ENCODE measurements at places on chromosomes 1 and 21.

DNA sequence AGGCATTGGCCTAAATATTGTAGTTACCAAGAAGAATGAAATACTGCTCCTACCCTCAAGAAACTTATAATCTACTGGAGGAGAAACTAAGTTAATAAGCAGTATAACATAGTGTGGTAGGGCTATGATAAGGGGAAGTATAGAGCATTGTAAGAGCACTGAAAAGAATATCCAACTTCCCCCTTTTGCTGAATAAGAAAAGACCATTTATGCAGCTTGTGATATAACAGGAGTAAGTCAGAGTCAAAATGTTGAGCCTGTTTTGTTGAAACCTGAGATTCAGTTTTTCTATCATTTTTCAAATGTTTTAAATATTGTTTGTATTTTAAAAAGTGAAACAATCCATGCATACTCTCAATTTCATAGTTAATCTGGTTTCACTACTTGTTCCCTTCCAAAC lies 48.3 kb upstream of the FCRL4 start:
- no peak overlapping the region for H3K27ac ChIP-seq
- H3K4me3 ChIP-seq, result no peak overlapping the region
- H3K36me3 ChIP-seq, result no peaks in the 10 kb centered on the region
- no peaks in the 10 kb centered on the region for H3K27me3 ChIP-seq
- no peaks in the 10 kb centered on the region for H3K4me1 ChIP-seq

DNA sequence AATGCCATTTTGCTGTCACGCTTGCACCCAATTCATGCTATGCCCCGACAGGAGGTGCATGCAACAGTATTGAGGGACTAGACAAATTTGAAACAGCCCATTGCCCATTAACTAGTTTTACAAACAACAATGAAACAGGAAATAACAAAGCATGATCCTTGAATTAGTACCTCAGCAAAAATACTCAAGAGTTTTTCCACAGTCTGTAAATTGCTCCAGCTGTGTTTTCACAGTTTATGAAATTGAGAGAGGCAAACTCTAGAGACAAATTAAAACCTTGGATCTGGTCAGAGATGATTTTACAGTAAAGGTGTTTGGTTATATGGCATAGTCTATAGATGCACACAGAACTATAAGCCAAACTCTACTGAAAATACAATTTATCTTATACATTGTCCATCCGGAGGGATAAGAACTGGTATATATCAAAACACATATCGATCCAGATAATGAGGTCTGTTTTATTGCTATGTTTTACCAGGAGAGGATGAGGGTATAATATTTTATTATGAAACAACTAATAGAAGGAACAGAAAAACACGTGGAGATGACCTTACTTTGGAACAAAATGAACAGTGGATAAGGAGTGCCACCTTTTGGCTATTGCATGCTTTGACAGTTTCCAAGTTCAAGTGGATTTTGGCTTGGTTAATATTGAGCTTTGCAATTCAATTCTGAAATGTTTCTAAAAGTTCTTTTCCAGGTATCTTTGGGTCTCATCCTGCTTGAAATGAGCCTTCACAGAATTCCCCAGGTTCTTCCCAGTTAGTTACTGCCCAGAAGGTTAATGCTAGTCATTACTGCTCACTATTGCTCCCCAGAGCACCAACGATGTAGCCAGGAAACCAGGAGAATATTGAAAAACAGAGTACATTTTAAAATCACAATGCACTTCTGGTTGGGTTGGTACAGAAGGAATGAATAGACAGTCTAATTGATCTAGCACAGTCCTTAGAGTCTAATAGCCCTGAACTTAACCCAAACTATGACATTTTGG lies 45.7 kb downstream of the ZC3H11B start:
- H3K4me1 ChIP-seq, result no peaks in the 10 kb centered on the region
- no peak overlapping the region for H3K4me3 ChIP-seq
- H3K27me3 ChIP-seq, result no peaks in the 10 kb centered on the region

GRCh38 chr1:194252199-194252598 lies 1065.8 kb upstream of the B3GALT2 start:
- no peak overlapping the region for H3K4me3 ChIP-seq
- no peak overlapping the region for H3K27ac ChIP-seq
- no peaks in the 10 kb centered on the region for H3K36me3 ChIP-seq
- peak; percentile 22 for DNase-seq
- H3K27me3 ChIP-seq, result no peaks in the 10 kb centered on the region

DNA sequence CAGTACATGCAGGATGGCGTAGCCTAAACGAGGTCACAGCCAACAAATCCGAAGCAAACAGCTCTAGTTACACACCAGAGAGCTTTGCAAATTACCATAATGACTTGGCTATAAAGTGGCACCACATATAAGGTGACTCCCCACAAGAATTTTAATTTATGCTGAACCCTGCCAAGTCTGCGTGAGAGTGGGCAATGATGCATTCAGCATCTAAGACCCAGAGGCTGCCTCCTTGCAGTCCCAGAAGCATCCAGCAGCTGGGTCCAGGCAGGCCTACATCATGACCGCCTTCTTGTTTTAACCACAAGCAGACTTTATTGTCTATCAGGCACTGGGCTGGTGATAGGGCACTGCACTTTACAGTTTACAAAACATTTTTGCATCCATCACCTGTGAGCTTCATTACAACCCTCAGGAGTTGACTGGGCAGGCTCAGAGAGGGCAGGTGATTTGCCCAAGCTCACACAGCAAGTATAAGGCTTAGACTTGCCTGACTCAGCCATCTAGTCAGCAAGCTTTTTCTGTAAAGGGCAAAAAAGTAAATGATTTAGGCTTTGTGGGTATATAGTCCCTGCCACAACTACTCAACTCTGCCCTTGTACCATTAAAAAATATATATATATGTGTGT lies 134.6 kb downstream of the GLIS1 start:
- no peak overlapping the region for H3K27ac ChIP-seq
- no peaks in the 10 kb centered on the region for H3K36me3 ChIP-seq
- H3K4me1 ChIP-seq, result peaks cover 4% of the 10 kb centered on the region
- peak; percentile 48 for DNase-seq
- H3K27me3 ChIP-seq, result no peaks in the 10 kb centered on the region

GRCh38 chr1:57770772-57771171 lies 346.9 kb upstream of the DAB1 start:
- H3K36me3 ChIP-seq, result no peaks in the 10 kb centered on the region
- no peak overlapping the region for H3K4me3 ChIP-seq
- no peaks in the 10 kb centered on the region for H3K4me1 ChIP-seq
- no peak for DNase-seq

GRCh38 chr21:36708286-36709029 lies 9.5 kb downstream of the SIM2 start:
- no peak overlapping the region for H3K27ac ChIP-seq
- peaks cover 8% of the 10 kb centered on the region for H3K4me1 ChIP-seq
- H3K27me3 ChIP-seq, result peaks cover 97% of the 10 kb centered on the region
- no peak overlapping the region for H3K4me3 ChIP-seq
- no peaks in the 10 kb centered on the region for H3K36me3 ChIP-seq

DNA sequence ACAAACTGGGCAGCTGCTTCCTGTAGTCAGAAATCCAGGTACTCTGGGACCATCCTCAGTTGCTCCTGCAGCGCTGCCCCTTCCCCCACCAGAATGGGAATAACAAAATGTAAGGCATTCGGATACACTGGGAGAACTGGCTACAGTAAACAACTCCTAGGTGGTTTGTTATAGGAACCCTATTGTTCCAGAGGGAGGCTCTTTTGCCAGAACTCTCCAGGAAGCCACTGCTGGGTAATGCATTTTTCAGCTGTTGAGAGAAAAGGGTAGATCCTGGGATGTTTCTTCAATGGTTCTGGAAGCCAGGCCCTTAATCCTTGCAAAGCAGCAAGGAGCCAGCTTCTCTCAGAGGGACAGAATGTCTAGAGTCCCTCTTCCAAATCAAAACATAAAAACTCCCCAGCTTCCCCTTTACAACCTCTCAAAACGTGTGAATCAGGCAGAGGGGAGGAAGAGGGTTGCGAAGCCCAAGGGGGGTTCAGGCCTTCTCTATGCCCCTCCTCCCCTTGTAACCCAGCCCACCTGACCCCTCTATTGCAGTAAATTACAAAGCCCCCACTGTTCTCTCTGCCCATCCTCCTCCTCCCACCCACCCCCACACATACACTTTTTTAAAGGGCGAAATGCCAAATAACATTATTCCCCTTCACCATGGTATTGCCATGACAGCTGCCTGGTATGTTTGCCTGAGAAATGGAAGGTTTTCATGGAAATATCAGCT lies 29.1 kb downstream of the PLPP3 start:
- no peak for DNase-seq
- peaks cover 7% of the 10 kb centered on the region for H3K4me1 ChIP-seq
- no peaks in the 10 kb centered on the region for H3K36me3 ChIP-seq

DNA sequence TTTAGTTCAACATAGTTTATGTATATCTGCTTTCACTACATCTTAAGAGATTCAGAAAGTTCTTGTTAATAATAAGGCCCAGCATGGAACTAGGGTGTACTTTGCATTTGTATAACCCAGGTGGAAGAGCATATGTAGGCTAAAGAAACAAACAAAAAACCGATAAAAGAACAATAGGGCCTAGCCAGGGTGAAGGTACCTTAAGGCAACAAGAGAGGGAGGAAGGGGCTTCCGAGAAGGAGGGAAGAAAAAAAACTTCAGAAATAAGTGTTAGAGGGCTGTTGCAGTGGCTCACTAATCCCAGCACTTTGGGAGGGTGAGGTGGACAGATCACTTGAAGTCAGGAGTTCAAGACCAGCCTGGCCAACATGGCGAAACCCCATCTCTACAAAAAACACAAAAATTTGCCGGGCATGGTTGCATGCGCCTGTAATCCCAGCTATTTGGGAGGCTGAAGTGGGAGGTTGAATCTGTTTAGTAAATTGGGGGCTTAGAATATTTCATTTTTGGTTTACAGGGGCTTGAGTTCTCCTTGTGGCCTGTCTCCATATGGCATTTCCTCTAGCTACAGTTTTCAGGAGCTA lies 4.7 kb upstream of the SPATA45 start:
- H3K4me3 ChIP-seq, result no peak overlapping the region
- H3K27me3 ChIP-seq, result no peaks in the 10 kb centered on the region
- peaks cover 1% of the 10 kb centered on the region for H3K4me1 ChIP-seq
- H3K36me3 ChIP-seq, result no peaks in the 10 kb centered on the region
- H3K27ac ChIP-seq, result no peak overlapping the region

DNA sequence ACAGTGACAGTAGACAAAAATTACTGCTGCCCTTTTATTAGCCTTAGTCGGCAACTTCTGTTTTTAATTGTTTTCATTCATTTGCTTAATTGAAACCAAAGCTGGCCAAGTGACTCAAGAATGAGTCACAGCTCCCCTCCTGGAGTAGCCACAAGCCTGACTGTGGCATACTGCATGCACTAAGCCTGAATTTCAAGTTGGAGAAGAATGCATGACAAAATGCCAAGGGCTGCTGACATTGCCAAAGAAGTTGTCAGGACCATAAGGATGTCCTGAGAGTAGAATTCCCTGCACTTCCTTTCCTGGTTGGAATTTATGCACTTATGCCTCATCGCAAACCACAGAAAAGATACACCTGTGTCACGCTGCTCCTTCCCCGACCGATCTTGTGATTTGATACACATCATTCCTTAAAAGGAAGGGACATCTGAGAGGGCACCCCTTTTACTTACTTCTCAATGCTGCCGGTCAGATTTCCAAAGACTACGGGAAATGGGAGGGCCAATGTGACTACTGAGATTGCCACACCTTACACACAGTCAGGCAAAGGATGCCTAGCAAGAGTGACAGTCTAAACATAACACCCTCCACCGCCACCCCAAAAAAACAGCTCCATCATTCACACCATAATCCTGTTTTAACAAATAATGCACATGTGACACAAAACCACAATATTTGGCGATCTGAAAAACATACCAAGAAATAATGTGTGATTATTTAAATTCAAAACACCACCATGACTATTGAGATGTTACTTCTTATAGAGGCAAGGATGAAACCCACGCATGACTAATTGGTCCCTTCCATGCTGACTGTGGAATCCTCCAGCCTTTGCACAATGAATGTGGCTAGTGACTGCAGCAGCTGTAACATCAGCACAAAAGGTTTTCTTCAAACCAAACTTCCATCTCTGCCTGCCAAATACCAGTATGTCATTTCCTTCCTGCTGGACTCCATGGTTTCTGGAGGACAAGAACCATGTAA lies 28.2 kb downstream of the VAV3 start:
- no peaks in the 10 kb centered on the region for H3K27me3 ChIP-seq
- H3K36me3 ChIP-seq, result no peaks in the 10 kb centered on the region
- peak overlapping the region; percentile 3 for H3K27ac ChIP-seq
- peak; percentile 95 for DNase-seq

GRCh38 chr1:155342842-155343241 lies 22.1 kb downstream of the RUSC1 start:
- no peaks in the 10 kb centered on the region for H3K27me3 ChIP-seq
- no peaks in the 10 kb centered on the region for H3K4me1 ChIP-seq
- no peak overlapping the region for H3K4me3 ChIP-seq

DNA sequence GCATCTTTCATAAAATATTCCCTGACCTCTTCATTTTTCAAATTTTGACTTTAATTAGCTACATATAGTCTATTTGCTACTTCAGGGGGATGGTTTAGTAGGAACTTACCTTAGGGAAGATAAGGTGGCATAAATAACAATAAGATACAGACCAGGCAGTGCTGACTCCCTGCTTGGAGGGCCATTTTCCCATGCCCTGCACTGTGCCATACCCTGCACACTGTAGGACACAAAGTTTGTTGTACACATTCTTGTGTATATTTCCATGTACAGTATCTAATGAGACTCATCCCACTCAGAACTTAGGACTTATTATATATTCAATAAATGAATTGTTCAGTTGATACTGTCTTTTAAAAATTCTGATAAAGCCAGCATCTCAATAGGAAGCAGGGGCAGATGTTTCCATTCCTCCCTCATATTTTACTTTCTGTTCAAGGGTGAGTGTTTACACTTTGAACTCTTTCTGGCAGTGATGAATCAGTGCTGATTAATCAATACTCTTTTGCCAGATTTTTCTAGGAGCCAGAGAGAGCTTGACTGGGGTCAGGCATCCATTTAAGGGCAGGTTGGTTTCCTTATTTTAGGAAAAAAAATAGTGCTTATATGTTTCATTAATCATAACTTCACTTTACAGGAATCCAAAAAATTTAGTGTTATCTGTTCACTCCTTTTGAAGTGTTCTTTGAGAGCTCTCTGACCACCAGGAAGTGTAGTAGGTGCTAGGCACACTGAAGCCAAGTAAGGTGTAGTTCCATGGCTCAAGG lies 30.6 kb downstream of the MPZL1 start:
- H3K27ac ChIP-seq, result no peak overlapping the region
- no peaks in the 10 kb centered on the region for H3K27me3 ChIP-seq
- H3K4me1 ChIP-seq, result peaks cover 13% of the 10 kb centered on the region
- peak; percentile 58 for DNase-seq

DNA sequence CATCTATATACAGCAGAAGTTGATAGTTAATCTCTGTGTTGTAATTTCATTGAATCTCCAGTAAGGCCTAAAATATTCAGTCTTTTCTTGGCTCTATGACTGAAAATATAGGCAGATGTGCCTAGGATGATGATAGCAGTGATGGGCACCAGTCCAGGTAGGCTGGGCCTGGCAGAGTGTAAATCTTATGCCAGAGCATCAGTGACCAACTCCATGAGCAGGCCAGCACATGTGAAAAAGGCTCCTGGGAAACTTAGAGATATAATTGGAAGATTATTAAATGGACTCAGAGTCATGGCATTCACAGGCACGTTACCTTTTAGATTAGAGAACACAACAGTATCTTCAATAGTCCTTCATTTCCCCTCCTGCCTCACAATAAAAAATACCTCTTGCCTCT lies 20.7 kb upstream of the CYYR1 start:
- no peaks in the 10 kb centered on the region for H3K4me1 ChIP-seq
- no peaks in the 10 kb centered on the region for H3K36me3 ChIP-seq
- no peak overlapping the region for H3K4me3 ChIP-seq
- no peak for DNase-seq

- DNase-seq, result no peak
- H3K27me3 ChIP-seq, result no peaks in the 10 kb centered on the region
- no peak overlapping the region for H3K4me3 ChIP-seq
- H3K36me3 ChIP-seq, result no peaks in the 10 kb centered on the region
- no peak overlapping the region for H3K27ac ChIP-seq
Measured at GRCh38 chr1:68204977-68205630, 27.2 kb downstream of the WLS start.

All from astrocyte (in vitro differentiated cells and primary cell).